ENCODE measurements at places on chromosomes 6 and 20. TPM values are rescaled to one million over a fixed set of nuclear protein-coding genes. Genes with fewer than 3 reads are reported as not detected.
A peak's percentile ranks its signal among the peaks of the same experiment; 100 is the strongest.

Gene FLRT3
- total RNA-seq = 4.0 TPM

Gene POM121L2
- total RNA-seq = not detected

Gene CLIC5
- not detected for total RNA-seq

Gene NOX3
- total RNA-seq = not detected

Gene MCHR2
- not detected for total RNA-seq

Gene HLA-DOA
- not detected for total RNA-seq

Gene BEND3
- total RNA-seq = 2.3 TPM

Gene SLC16A10
- 0.41 TPM for total RNA-seq

- DNase-seq = no peak
Measured at GRCh38 chr6:49526598-49526997, 23.9 kb upstream of the C6orf141 start.

DNA sequence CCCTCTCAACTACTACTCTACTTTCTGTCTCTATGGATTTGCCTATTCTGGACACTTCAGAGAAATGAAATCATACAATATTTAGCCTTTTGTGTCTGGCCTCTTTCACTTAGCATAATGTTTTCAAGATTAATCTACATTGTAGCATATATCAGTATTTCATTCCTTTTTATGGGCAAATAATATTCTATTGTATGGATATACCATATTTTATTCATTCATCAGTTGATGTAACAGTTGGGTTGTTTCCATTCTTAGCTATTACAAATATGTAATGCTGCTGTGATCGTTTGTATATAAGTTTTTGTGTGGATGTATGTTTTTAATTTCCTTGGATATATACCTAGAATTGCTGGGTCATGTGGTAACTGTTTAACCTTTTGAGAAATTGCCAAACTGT, 23.4 kb downstream of the FAM184A start:
- DNase-seq = no peak

DNA sequence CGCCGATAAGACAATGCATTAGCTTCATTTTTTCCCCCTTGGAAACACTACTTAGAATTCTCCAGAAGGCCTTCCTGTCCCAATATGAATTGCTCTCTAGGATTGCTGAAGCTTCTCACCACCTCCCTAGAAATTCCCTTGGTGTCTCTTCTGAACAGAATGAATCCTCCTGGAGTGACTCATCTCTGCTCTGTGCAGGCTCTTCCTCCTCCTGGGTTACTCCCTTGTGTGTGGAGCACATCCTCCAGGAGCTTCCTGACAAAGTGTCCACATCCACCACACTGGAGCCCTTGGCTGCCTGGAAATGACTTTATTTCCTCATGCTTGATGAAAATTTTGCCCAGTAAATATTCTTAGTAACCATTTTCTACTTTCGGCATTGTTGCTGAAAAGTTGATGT, 54.4 kb downstream of the DTNBP1 start:
- DNase-seq = peak; percentile 81

DNA sequence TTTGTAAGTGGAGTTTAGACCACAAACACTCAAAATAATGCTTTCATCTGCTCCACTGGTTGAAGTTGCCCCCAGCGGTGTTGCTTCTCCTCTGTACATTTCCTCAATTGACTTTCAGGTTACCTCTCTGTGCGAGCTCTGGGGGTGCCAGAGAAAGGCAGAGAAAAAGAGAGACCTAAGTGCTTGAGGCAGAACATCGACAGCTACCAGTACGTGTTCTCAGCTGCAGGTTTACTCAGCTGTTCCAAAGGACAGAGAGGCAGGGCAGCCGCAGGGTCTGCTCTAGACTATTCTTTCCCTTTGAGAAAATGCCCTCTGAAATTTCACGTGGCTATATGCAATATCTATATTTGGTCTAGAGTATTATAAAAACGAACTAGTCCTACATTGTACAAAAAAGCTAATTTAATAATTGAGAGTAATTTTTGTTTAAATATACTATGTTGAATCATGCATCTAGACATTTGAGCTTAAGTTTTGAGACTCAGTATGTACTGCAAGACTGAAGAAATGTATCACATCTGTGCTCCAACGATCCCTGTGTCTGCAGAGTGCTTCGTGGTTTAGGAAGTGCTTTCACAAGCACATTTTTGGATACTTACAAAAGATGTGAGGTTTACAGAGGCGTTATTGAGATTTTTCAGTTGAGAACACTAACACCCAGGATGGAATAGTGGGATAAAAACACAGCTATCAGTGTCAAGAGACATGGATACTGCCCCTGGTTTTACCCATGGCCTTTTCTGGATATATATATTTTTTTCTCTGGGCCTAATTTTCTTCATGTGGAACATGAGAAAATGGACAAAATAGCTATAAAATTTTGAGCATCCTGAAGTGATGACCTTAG, 453.6 kb upstream of the FLRT3 start:
- DNase-seq = no peak

GRCh38 chr20:5908981-5909380, 41.4 kb downstream of the TRMT6 start:
- DNase-seq = no peak

DNA sequence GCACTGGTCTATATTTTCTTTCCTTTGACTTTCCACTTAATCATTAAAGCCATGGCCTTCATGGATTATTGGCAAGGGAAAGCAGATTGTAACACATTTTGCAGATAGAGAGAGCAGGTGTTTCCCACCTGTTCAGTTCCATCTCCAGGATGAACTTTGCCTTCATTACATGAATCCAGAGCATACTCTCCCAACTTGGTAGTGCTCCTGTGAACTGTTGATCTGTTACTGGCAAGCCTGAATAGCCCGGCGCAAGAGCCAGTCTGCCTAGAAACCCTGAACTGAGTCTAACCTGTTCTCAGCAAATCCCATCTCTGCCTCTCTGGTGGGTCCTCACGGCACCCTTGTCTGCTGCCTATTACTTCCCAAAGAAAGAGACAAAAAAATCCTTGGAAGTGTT, 210.3 kb downstream of the PLCB1 start:
- no peak for DNase-seq

- DNase-seq = no peak
Measured at GRCh38 chr6:105804000-105804399, 282.1 kb upstream of the PRDM1 start.

GRCh38 chr6:1856381-1856780, 246.7 kb downstream of the FOXC1 start:
- DNase-seq = peak; percentile 69

DNA sequence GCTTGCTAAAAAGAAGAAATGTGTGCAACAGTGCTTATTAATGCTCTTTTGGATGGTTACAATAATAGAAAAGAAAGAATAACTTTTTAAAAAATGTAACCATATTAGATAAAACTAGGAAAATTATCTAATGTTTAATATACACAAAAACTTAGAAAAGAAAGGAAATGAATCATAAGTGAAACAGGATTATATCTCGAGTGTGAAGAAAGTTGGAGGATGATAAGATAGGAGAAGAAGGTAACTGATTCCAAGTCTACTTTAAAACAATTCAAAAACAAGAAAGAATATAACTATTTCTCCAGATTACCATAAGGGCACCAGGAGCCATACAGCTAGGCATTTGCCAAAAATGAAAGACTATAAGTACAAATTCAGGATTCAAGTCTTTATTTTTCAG, 73.0 kb downstream of the PHIP start:
- no peak for DNase-seq

- DNase-seq = no peak
Measured at GRCh38 chr6:142752348-142752747, 192.6 kb downstream of the HIVEP2 start.

DNA sequence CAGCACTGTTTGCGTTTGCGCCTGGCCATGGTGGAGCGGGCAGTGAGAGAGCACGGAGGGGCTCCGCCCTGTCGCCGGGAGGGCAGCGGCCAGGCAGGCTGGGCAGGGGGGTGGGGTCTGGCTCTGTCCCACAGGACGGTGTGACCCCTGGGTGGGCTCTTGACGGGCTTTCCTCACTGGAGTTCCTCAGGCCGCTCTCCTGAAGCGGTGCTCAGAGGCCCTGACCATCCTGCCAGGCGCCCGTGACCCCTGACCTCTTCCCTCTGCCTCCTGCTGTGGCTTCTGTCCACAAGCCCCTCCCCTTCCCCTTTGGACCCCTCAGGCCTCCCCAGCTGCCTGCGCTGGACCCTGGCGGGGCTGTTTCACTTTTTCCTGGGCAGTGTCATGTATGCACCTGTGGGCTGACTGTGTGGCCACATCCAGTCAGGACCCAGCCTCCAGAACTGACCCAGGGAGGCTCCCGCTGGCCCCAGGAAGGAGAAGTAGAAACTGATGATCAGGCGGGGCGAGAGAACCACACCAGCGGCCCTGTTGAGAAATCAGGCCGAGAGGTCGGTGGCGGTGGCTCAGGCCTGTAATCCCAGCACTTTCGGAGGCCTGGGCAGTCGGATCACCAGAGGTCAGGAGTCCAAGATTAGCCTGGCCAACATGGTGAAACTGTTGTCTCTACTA, 1.2 kb downstream of the OGFR start:
- DNase-seq = no peak

DNA sequence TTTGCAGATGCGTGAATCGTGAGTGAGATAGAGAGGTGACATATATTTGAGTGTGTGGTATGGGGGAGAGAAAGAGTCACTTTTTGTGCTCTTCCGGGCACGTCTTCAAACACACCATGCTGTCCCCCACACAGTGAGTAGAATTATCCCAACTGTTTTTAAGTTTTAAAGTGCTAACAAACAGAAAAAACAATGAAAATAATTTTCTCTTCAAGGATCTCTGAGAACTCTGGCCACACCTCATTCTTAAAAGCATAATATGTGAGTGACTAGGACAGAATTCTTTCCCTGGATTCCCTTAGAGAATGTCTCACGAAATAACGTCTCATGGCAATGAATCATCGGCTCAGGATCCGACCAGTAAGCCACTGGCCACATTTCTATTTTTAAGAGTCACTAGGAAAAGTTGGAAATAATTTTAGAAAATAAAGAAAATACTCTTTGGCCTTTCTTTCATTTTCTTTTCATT, 235.7 kb upstream of the ZNF217 start:
- peak; percentile 96 for DNase-seq

DNA sequence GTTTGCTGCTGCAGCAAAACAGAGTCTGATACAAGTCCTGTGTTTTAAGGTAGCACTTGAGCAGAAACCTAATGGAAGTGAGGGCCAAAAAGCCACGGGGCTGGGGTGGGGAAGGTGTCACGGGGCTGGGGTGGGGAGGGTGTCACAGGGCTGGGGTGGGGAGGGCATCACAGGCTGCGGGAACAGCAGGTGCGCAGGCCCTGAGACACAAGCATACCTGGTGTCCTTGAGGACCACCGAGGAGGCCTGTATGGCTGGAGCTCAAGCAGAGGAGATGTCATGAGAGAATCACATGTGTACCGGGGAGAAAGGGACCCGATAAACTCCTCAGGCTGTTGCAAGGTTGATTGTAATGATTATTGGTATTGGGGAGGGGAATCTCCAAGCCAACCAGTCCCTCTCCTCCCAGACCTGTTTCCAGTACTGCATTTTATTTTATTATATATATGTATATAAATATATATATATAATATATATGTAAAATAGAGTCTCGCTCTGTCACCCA, 13.6 kb upstream of the SPO11 start:
- no peak for DNase-seq

DNA sequence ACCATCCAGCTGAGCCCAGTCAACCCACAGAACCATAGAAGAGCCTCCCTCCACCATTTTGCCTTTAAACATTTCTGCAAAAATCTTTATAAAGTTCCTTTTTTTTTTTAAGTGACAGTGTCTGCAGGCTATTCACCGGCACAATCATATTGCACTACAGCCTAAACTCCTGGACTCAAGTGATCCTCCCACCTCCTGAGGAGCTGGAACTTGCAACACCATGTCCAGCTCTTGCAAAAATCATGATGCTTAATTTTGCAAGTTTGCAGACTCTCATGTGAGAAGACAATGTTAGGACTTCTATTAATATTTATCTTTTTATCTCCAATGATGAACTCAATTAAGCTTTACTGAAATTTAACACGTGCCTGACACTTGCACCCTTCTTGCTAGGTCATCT, 88.8 kb downstream of the INSM1 start:
- DNase-seq = no peak

GRCh38 chr6:124888581-124889371, 73.5 kb upstream of the RNF217 start:
- DNase-seq = no peak

- no peak for DNase-seq
Measured at GRCh38 chr6:147869869-147870268, 361.4 kb downstream of the SAMD5 start.

DNA sequence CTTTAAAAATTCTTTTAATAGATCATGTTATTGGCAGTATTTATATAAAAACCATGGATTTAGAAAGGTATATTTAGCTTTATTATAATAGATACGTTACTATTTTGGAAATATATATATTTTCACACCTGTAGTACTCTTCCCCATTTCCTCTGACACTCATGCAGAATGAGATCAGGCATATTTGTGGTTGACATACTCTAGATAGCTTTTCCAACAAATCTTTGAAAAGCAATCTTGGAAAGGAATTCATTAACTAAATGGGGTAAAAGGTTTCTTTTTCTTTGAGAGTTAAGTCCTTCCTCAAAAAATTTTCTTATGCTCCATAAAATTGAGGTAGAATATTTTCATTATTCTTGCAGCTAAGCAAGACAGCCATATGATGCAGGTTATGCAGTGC, 14.5 kb downstream of the ASF1A start:
- no peak for DNase-seq

- DNase-seq = no peak
Measured at GRCh38 chr6:37230104-37230503, 27.5 kb upstream of the TBC1D22B start.

DNA sequence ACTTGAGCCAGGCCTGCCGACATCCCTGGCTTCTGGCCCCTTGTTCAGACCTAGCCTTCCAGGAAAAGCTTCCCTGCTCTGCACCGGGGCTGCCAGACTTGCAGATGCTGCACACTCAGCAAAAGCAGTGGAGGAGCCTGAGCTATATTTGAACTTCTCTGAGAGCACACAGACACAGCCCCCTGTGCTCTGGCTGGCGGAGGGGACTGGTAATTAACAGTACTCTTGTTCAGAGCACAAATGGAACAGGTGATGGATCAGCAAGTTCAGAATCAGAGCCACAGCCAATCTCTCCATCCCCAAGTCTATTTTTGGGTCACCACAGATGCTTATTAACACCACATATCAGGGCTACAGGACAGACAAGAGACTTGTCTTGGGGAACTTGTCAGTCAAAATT, 27.6 kb upstream of the RIMS4 start:
- DNase-seq = no peak

DNA sequence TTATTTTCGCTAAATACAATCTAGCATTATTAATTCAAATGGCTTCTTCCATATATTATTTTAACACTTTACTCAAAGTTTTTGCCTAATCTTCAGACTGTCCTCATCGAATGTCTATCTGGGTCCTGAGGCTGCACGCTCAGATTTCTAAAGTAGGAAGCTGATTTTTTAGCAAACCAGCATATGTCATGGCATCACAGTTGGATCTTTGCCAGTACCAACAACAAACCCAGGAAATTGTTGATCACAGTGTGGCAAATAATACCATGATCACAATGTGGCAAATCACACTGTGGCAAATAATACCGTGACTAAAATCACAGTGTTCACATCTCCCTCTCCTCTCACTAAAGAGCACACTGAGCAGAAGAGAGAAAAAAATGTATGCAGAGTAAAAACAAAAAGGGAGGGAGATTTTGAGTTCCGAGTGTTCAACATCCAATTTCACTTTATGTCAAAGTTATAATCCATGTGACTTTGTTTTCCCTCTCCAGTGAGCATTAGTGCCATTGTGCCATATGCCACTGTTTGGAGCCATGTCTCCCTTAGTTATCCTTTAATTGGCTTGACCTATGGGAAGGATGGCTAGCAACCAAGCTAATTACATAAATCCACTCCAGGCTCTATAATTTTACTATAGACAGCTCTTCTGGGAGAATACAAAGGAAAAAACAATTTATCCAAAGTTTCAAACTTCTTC, 1059.6 kb downstream of the HACE1 start:
- DNase-seq = no peak

Measured in A172 (cell line).